Stimulated activated CD8-positive, alpha-beta memory T cell treated with anti-CD3 and anti-CD28 coated beads, Interleukin-4, amount 100 ng/mL, for 48 hours (primary cell): ENCODE measurements at places on chromosomes 4 and X.

DNA sequence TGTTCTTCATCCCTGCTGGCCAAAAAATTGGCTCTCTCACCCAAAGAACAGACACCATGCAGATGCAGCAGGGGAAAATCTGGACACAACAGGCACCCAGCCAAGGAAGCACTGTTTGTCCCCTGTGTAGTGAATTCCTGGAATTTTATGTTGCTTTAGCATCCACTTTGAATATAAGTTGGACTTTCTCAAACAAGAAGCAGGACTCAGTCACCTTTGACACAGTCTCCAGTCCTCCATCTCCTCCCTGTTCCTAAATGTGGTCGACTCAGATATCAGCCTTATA is 11.8 kb downstream of the ZNF182 start:
- DNase-seq: no peak

DNA sequence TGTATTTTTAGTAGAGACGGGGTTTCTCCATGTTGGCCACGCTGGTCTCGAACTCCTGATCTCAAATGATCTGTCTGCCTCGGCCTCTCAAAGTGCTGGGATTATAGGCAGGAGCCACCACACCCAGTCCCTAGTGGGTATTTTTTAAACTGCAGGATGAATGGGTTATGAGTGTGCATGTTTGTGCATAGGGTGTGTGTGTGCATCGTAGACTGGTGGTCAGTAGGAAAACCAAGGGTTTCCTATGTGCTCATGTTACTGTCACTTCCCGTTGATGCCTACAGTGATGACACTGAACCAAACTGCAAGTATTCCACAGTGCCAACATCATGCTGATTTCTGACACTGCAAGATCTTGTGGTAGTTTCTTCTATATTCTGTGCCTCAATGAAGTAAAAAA is 41.1 kb downstream of the DDIT4L start:
- DNase-seq: no peak

DNA sequence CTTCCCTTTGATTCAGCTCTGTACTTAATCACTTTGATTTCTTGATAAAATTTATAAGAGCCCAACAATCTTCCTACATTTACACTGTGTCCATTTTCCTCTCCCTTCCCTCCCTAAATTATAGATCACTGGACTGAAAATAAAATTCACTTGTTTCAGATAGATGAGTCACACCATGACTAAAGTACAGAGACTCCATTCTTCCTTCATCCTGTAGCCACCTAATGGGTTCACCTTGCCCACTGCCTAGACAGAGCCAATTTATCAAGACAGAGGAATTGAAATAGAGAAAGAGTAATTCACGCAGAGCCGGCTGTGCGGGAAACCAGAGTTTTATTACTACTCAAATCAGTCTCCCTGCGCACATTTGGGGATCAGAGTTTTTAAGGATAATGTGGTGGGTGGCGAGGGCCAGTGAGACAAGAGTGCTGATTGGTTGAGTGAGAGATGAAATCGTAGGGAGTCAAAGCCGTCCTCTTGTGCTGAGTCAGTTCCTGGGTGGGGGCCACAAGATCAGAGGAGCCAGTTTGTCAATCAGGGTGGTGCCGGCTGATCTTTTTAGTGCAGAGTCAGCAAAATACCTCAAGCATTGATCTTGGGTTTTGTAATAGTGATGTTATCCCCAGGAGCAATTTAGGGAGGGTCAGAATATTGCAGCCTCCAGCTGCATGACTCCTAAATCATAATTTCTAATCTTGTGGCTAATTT is 71.3 kb upstream of the MED14 start:
- no peak for DNase-seq

GRCh38 chr4:83217721-83218522 is 66.7 kb downstream of the COQ2 start:
- peak; percentile 59 for DNase-seq

- no peak for DNase-seq
These were observed 79.8 kb downstream of the LCORL start for GRCh38 chr4:17941731-17942130.
